CD8-positive, alpha-beta memory T cell (primary cell): ENCODE measurements at places on chromosomes 7 and 10.

DNA sequence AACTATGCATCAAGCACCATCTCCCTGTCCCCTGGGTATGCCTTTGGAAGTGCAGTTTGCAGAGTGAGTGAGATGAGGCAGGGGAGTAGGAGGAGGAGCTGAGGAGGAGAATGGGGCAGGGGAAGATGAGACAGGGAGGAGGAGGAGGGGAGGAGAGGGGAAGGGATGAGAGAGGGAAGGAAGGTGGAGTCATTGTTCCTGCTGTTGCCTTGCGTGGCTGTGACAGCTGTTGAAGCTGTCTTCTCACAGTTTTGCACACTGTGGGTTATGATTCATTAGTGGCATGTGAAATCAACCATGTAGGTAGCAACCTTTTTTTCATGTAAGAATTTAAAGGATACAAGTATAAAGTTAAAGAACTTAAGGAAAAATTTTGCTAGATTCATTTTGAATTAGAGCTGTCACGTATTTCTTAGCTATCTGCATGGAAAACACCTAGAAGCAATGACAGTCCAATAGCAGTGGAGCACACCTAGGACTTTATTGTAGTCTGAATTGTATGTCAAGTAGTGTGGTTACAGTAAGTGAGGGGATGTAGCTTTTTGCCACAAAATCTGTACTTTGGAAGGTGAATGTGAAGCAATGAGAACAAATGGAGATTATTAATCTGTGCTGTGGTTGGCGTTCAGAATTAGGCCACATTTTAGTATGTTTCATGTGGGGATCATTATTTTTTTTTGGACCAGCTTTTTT is 21.7 kb downstream of the CCM2 start:
- DNase-seq: no peak

DNA sequence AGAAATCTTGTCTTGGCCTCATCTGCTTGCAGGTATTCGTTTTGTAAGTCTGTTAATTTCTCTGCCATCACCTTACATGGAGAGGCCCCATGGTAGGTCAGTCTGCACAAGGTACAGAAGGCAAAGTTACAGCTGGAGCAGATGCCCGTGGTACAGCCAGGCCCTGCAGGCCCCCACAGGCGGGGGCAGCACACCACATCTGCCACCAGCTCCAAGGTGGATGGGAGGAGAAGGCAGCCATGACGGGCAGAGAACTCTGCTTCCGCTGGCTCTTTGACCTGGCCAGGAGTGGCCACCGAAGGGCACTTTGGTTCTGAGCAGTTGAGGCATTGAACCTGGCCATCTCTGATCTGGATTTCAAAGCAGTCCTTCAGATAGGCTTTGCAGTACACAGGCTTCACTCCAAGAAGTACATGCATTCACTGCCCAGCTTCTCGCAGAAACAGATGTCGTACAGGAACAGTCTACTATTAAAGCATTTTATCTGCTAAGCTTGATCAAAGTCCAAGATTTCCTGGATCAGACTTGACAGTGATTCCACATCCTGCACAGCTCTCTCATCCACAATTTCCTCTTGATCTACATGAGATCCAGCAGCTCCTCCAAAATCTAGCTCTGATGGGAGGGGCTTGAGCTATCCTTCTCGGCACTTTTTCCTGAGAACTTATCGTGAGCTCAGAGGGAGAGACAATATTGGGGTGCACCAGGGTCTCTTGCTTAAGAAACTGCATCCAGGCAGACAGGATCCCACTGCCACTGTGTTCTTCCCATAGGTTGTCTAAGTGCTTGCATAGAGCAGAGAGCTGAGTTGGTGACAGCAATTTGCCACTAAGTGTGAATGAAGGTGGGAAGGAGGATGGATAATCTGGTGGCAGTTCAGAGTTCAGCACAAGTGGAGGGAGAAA is 120.7 kb downstream of the TRRAP start:
- DNase-seq: no peak

DNA sequence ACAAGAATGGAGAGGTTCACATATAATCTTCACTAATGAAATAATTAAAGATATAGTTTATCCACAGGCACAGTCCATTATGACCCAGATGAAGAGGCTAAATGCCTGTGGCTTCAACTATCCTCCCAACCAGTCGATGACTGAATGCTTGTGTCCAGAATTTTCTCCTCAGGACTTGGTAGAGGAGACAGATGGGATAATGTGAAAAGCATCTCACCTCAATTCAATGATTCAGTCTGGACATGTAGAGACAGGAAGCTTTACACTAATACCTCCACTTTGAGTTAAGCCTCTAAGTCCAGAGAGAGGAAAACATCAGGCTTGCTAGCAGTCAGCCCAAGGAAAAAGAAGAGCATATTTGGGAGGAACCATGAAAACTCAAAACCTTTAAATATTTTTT is 59.1 kb upstream of the COL1A2 start:
- DNase-seq: no peak

GRCh38 chr10:29563420-29564035 is 71.2 kb downstream of the SVIL start:
- DNase-seq: no peak

DNA sequence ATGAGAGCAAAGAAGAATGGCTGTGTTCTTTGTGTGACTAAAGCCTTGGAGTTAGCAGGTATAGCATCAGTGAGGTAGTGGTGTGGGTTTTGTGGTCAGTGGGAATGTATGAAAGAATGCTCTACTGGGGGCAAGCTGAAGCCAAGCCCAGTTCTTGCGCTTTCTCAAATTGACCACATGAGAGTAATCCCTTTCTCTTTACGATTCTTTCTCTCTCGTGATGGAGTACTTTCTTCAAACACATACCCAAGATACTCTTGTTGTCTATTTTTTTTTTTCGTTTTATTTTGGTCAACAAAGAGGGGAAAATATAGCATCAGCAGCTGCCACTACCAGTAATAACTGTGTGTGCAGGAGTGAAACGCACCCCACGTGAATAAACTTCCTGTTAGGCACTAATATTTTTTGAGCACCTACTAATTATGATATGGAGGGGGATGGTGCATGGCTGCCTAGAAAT is 8.4 kb upstream of the PANK1 start:
- no peak for DNase-seq

DNA sequence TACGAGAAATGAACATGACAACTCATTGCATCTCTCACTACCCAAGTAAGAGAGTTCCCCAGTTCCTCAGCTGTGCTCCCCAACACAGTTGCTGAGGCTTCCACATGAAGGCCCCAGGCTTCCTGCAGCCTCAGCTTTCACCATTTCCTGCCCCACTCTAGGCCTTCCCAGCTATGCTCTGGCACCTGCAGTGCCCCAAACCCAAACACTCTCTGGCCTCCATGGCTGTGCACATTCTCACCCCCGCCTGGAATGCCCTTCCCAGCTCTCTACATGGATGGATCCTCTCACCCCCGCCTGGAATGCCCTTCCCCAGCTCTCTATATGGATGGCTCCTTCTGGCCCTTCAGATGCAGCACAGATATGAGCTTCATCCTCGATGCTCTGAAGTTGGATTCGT is 61.3 kb downstream of the KIAA1549 start:
- no peak for DNase-seq

DNA sequence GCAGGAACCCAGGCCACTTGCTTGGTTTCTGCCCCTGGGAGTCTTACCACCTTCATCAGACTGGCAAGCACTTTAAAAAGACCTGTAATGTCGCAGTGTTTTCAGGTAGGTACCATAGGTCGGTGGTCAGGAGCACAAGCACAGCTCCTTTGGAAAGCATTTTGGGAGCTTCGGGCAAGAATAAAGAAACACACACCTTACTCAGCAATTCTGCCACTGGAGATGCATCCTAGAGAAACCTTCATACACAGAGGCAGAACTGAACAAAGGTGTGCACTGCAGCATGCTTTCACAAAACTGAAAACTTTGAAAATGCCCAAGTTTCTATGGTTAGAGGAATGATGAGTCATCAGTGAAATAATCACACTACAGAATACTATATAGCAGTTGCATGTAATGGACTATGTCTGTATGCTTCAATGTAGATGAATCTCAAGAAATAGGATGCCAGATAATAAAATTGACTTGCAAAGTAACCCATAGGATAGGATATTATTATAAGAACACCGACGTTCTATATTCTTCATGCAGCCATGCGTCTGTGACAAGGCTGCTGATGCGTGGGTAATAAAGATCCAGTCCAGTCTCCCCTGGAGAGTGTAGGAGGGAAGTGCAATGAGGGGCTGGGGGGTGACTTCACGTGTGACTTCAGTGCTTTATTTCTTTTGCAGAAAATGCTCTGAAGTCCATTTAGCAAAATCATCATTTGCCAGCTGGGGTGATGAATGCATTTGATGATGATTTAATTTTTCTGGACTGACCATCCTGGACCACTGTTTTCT is 309.5 kb downstream of the WDR37 start:
- no peak for DNase-seq

GRCh38 chr7:102873470-102874165 is 39.2 kb upstream of the LRRC17 start:
- no peak for DNase-seq

GRCh38 chr7:88396295-88396947 is 89.7 kb upstream of the STEAP4 start:
- DNase-seq: no peak

GRCh38 chr7:31939076-31939475 is 131.1 kb downstream of the PDE1C start:
- DNase-seq: no peak

DNA sequence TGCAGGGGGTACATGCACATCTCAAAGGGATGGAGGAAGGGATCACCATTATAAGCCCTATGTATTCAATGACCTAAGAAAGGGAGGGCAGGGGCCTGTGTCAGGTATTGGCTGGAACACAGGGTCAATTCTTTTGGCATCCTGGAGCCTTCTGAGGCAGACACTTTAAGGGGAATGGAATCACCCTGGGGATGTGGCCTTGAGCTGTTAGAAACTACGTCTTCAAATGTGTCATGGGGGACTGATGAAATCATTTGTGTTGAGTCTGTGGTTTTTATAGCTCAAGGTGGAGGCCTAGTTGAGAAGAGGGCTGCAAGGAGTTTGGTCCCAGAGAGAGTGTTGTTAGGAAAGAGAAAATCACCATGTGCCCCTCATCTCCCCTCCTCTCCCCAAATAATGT is 206.1 kb upstream of the CELF2 start:
- no peak for DNase-seq

- no peak for DNase-seq
Observed at GRCh38 chr7:22016507-22016906, 70.8 kb upstream of the CDCA7L start.

- no peak for DNase-seq
Observed at GRCh38 chr10:127414024-127414423, 135.1 kb upstream of the NPS start.

DNA sequence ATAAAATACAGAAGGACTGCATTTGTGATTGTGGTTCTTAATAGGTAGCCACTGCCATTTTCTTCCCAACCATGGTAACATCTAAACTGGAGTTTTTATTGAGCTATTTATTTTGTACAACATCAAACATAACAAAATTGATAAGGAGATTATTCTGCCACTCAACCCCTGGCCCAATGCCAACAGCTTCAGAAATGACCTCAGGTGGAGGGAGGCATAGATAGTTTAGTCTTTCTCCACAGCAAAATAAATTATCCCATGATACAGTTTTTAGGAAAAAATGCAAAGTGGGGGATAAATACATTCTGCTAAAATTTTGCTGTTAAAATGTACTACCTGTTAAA is 57.6 kb downstream of the LRRTM3 start:
- DNase-seq: no peak

DNA sequence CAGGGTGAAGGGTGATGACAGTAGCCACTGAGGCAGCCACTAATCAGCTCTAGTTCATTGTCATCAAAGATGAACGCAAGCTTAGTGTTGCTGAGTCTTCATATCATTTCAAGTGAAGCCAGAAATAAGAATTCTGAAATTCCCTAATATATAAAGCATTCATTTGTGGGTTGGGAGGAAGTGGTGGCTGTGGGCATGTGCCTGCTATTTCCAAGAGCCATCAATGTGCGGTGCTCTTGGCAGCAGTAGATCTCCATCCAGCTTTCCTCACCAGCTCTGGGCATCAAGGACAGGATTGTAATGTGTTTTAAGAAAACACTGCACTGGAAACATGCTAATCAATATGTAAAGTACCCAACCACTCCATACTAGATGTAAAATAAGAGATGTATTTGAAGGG is 202.5 kb upstream of the AHR start:
- no peak for DNase-seq

- no peak for DNase-seq
Observed at GRCh38 chr10:122165484-122166276, 105.4 kb upstream of the BTBD16 start.

- DNase-seq: no peak
Observed at GRCh38 chr7:158460665-158461064, 127.0 kb downstream of the PTPRN2 start.

- DNase-seq: no peak
Observed at GRCh38 chr10:3584926-3585784, 199.9 kb downstream of the KLF6 start.

- DNase-seq: no peak
Observed at GRCh38 chr10:2137549-2138174, 400.3 kb upstream of the ADARB2 start.

GRCh38 chr7:127741764-127742375 is 89.9 kb downstream of the SND1 start:
- no peak for DNase-seq

GRCh38 chr10:129849452-129849750 is 114.7 kb downstream of the EBF3 start:
- DNase-seq: no peak

DNA sequence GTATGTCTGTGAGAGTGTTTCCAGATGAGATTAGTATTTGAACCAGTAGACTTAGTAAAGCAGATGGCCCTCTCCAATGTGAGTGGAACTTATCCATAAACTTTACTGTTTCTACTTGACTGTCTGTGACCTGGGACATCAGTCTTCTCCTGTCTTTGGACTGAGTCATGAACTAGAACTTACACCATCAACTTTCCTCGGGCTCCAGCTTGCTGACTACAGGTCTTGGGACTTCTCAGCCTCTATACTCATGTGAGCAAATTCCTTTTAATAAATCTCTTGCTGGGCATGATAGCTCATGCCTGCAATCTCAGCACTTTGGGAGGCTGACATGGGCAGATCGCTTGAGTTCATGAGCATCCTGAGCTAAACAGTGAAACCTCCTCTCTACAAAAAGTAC is 25.7 kb upstream of the WAPL start:
- no peak for DNase-seq

GRCh38 chr7:47721670-47722069 is 139.8 kb upstream of the TNS3 start:
- no peak for DNase-seq

DNA sequence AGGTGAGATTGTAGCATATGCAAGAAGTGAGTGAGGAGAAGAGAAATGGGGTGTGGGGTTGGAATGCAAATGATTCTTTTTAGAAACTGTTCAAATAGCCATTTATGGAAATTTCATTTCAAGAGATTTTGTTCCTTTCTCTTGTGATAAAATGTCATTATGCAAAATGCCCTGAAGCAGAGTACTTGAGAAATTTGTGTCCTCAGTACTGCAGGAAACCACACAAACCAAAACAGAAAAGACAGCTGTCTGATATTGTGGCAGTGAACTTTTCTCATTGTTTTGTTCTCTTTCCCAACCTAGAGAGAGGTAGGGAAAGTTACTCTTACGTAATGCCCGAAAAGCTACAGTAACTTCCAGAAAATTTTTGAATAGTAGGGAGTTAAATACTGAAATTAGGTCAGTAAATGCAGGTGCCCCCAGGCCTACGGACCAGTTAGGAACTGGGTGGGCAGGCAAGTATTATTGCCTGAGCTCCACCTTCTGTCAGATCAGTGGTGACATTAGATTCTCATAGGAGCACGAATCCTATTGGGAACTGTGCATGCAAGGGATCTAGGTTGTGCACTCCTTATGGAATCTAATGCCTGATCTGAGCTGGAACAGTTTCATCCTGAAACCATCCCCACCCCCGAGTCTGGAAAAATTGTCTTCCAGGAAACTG is 34.0 kb downstream of the DLD start:
- no peak for DNase-seq
